Glutamatergic neuron (in vitro differentiated cells): ENCODE measurements at places on chromosomes 16 and 17.

DNA sequence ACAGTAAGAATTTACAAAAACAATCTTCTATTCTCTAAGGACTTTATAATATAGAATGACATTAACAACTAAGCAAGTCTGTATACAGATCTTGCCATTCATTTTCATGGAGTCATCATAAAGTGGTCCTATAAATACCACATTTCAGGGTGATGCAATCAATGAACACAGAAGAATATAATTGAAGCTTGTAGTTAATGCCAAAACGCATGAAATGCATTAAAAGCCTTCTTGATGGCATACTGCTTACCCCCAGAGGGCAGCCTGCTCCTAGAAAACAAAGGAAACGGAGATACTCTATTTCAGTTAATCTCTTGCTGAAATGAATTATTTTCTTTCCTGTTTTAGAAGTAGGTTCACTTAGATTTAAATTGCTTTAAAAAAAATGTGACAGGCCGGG is 45.2 kb upstream of the STAC2 start:
- DNase-seq = no peak
- H3K4me3 ChIP-seq = no peak overlapping the region
- H3K27me3 ChIP-seq = no peaks in the 10 kb centered on the region

DNA sequence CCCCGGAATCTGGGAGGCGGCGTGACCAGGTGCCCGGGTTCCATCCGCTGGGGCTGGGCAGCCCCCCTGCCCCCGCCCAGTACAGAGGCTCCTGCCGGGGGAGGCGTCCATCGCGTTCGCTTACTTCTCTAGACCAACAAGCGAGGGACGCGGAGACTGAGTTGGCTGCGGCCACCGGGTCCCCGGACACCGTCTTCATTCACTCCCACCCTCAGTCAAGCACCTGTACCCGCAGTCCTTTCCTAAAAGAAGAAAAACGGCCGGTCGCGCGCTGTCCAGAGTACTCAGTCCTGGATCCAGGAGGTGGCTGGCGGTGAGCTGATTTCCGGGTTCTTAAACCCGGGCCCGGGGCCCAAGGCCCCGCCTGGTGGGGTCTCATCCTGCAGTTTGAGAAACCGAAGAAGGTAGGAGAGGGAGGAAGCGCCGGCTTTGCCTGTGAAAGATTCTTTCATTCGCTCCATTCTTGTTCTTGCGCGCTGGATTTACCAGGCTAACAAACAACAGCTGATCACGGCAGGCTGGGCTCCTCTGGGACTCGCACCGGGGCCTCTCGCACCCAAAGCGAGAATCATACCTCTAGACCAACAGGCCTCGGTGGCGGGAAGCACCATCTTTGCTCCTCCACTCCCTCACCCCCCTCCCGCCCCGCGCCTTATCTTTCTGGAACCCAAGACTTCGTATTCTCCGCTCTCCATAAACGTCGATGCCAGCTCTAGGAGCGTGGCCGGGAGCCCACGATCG is 17.4 kb upstream of the OR1F1 start:
- H3K27me3 ChIP-seq = peaks cover 23% of the 10 kb centered on the region
- H3K36me3 ChIP-seq = no peaks in the 10 kb centered on the region
- H3K4me1 ChIP-seq = peaks cover 2% of the 10 kb centered on the region

DNA sequence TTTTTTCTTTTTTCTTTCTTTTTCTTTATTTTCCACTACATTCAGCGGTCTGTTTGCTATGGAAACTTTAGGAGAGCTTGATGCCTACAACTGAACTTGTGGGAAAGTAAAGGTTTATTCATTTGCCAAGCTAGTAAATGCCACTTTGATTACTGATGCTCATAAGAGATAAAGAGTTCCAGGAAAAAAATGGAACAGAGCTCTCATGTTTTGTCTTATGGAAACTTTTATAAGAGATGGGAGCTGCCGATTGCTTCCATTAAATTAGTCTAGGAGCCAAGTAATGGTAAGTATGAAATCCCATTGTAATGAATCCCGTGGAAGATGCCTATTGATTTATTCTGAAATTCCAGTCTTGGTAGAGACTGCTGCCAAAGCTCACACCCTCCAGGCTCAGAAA is 7.1 kb downstream of the ANKFN1 start:
- H3K27me3 ChIP-seq = peaks cover 1% of the 10 kb centered on the region
- no peaks in the 10 kb centered on the region for H3K36me3 ChIP-seq

GRCh38 chr17:39271546-39271945 is 45.8 kb upstream of the STAC2 start:
- H3K27ac ChIP-seq = no peak overlapping the region
- no peaks in the 10 kb centered on the region for H3K4me1 ChIP-seq
- H3K27me3 ChIP-seq = no peaks in the 10 kb centered on the region
- DNase-seq = no peak

- no peak overlapping the region for H3K27ac ChIP-seq
- DNase-seq = no peak
- no peaks in the 10 kb centered on the region for H3K36me3 ChIP-seq
- H3K27me3 ChIP-seq = peaks cover 10% of the 10 kb centered on the region
- H3K4me3 ChIP-seq = no peak overlapping the region
These were observed 267.1 kb upstream of the TNRC6C start for GRCh38 chr17:77691216-77692085.

- H3K27me3 ChIP-seq = no peaks in the 10 kb centered on the region
- peaks cover 1% of the 10 kb centered on the region for H3K4me1 ChIP-seq
- no peak for DNase-seq
- H3K36me3 ChIP-seq = no peaks in the 10 kb centered on the region
- H3K27ac ChIP-seq = no peak overlapping the region
These were observed 104.5 kb downstream of the HS3ST4 start for GRCh38 chr16:25796239-25796638.

DNA sequence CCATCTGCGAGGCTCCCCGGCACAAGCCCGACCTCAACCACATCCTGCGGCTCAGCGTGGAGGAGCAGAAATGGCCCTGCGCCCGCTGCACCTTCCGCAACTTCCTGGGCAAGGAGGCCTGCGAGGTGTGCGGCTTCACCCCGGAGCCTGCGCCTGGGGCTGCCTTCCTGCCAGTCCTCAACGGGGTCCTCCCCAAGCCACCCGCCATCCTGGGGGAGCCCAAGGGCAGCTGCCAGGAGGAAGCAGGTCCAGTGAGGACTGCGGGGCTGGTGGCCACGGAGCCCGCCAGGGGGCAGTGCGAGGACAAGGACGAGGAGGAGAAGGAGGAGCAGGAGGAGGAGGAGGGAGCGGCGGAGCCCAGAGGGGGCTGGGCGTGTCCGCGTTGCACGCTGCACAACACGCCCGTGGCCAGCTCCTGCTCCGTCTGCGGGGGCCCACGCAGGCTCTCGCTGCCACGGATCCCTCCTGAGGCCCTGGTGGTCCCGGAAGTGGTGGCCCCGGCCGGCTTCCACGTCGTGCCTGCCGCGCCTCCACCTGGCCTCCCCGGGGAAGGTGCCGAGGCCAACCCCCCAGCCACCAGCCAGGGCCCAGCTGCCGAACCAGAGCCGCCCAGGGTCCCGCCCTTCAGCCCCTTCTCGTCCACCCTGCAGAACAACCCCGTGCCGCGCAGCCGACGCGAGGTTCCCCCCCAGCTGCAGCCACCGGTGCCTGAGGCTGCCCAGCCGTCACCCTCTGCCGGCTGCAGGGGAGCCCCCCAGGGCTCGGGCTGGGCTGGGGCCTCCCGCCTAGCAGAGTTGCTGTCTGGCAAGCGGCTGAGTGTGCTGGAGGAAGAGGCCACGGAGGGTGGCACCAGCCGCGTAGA is 13.1 kb upstream of the PRR35 start:
- H3K4me3 ChIP-seq = no peak overlapping the region
- H3K27ac ChIP-seq = no peak overlapping the region
- H3K4me1 ChIP-seq = no peaks in the 10 kb centered on the region
- peaks cover 2% of the 10 kb centered on the region for H3K27me3 ChIP-seq
- peak; percentile 75 for DNase-seq

GRCh38 chr17:50919321-50920040 is 53.3 kb upstream of the TOB1 start:
- H3K27ac ChIP-seq = peak overlapping the region; percentile 62
- peaks cover 7% of the 10 kb centered on the region for H3K27me3 ChIP-seq
- H3K4me1 ChIP-seq = peaks cover 23% of the 10 kb centered on the region
- no peaks in the 10 kb centered on the region for H3K36me3 ChIP-seq

DNA sequence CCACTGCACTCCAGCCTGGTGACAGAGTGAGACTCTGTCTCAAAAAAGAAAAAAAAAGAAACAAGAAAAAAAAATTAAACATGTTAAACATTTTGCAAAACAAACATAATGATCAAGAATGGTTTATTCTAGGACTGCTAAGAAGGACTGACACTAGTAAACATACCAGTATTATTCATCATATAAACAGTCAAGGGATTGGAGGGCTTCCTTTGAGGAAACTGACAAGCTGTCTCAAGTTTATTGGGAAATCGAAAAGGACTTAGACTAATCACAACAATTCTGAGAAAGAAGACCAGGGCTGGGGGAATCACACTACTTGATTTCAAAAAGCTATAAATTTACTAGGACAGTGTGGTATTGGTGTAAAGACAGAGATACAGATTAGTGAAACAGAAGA is 75.5 kb downstream of the MYH10 start:
- H3K4me3 ChIP-seq = no peak overlapping the region
- DNase-seq = no peak

- peaks cover 4% of the 10 kb centered on the region for H3K27me3 ChIP-seq
These were observed 145.8 kb upstream of the CDH5 start for GRCh38 chr16:66220702-66221101.

DNA sequence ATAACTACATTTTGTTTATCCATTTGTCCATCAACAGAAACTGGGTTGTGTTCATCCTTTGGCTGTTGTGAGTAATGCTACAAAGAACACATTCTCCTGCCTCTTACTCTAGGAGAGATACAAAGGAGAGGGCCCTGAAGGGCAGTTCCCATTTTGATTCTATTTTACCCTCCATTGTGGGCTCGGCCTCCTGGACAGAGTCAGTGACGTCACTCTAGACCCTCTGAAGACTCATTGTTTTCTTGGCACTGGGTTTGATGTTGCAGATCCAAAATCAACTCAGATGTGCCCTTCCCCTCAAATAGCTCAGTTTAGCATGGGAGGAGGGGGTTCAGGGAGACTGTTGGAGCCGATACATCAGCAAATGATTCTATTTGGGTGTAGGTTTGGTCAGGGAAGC is 280.9 kb downstream of the UTP18 start:
- no peak overlapping the region for H3K27ac ChIP-seq
- no peak for DNase-seq
- H3K4me1 ChIP-seq = no peaks in the 10 kb centered on the region
- H3K36me3 ChIP-seq = peaks cover 6% of the 10 kb centered on the region
- no peaks in the 10 kb centered on the region for H3K27me3 ChIP-seq

GRCh38 chr17:51817955-51818354 is 340.6 kb downstream of the CA10 start:
- no peak overlapping the region for H3K4me3 ChIP-seq
- no peaks in the 10 kb centered on the region for H3K4me1 ChIP-seq
- peaks cover 2% of the 10 kb centered on the region for H3K27me3 ChIP-seq
- no peak overlapping the region for H3K27ac ChIP-seq
- no peak for DNase-seq
- H3K36me3 ChIP-seq = no peaks in the 10 kb centered on the region

- H3K27me3 ChIP-seq = no peaks in the 10 kb centered on the region
- DNase-seq = peak; percentile 45
- H3K27ac ChIP-seq = peak overlapping the region; percentile 52
These were observed 67.4 kb upstream of the SOX9 start for GRCh38 chr17:72053449-72053848.

- peaks cover 9% of the 10 kb centered on the region for H3K27me3 ChIP-seq
- DNase-seq = no peak
- no peak overlapping the region for H3K27ac ChIP-seq
- H3K36me3 ChIP-seq = no peaks in the 10 kb centered on the region
These were observed 10.6 kb upstream of the PSMC5 start for GRCh38 chr17:63816669-63817068.

DNA sequence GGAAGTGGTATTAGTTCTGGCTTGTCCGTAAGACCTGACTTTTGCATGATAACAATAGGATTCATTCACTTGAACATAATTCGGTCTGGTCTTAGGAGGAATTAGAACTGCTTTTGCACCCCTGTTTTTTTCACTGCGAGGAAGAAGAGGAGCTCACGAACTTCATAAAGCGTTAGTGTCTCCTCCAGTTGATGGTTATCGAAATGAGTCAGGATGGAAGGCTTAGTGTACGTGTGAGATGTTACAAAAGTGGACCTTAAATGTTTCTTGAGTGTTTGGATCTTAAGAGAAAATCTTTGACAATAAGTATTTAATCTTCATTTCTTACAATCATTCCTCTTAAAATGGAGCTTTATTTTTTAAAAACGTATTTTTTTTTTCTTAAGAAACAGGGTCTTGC is 52.8 kb downstream of the USP10 start:
- no peaks in the 10 kb centered on the region for H3K27me3 ChIP-seq
- no peak for DNase-seq
- H3K36me3 ChIP-seq = no peaks in the 10 kb centered on the region
- no peak overlapping the region for H3K4me3 ChIP-seq
